Stomach (tissue), 19 donors: ENCODE measurements at places on chromosomes 5 and 9.
A peak's percentile ranks its signal among the peaks of the same experiment; 100 is the strongest.

DNA sequence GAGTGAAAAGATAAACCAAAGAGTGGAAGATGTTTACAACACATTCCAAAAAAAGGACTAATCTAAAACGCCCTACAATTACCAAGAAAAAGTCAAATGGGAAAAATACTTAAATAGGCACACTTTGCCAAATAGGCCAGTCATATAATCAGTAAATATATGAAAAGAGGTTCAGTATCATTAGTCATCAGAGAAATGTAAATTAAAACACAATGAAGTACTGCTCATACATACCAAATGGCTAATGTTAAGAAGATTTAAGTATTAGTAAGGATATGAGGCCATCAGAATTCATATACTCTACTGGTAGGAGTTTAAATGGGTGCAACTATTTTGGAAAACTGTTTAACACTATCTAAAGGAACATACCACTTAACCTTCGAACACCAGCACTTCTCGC is 47.6 kb downstream of the ZDHHC21 start:
- H3K27ac ChIP-seq: no peak overlapping the region
- no peaks in the 10 kb centered on the region for H3K4me1 ChIP-seq
- no peak overlapping the region for H3K4me3 ChIP-seq
- no peaks in the 10 kb centered on the region for H3K27me3 ChIP-seq
- no peaks in the 10 kb centered on the region for H3K36me3 ChIP-seq
- DNase-seq: no peak

GRCh38 chr5:66702426-66702825 is 106.2 kb downstream of the MAST4 start:
- no peaks in the 10 kb centered on the region for H3K4me1 ChIP-seq
- H3K4me3 ChIP-seq: no peak overlapping the region
- no peak for DNase-seq
- no peaks in the 10 kb centered on the region for H3K36me3 ChIP-seq
- H3K27ac ChIP-seq: no peak overlapping the region

DNA sequence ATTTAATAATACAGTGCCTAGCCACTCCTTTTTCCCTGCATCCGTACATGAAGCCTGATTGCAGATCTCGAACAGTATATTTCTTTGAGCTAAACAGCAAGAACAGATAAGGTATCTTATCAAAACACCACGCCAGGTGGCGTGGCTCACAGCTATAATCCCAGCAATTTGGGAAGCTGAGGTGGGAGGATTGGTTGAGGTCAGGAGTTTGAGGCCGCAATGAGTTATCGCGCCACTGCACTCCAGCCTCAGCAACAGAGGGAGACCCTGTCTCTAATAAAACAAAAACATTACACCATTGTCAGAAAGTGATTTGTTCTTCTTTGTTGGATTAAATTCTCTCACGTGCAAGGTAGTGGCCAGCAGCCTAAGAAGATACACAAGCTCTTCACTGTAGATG is 291.2 kb upstream of the DMRT1 start:
- DNase-seq: peak; percentile 40
- H3K4me1 ChIP-seq: peaks cover 35% of the 10 kb centered on the region
- no peaks in the 10 kb centered on the region for H3K36me3 ChIP-seq
- no peak overlapping the region for H3K4me3 ChIP-seq
- no peaks in the 10 kb centered on the region for H3K27me3 ChIP-seq

DNA sequence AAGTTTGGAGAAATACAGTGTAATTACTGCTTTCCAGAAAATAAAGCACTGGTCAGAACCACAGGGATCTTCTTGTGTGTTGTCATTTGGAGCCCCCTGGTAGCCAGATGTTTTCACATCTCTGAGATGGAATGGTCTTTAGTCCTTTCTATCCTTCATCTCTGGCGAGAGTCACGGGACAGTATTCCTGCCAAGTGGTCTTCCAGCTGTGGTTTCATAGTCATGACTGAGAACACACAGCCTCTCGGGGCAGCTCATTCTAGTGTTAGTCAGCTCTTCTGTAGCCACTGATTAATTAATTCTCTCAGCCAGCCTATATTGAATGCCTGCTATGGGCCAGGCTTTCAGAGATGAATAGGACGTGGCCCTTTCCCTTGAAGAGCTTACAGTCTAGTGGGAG is 34.1 kb downstream of the HMGXB3 start:
- H3K36me3 ChIP-seq: peaks cover 97% of the 10 kb centered on the region
- no peak overlapping the region for H3K4me3 ChIP-seq
- H3K27me3 ChIP-seq: no peaks in the 10 kb centered on the region
- DNase-seq: no peak

DNA sequence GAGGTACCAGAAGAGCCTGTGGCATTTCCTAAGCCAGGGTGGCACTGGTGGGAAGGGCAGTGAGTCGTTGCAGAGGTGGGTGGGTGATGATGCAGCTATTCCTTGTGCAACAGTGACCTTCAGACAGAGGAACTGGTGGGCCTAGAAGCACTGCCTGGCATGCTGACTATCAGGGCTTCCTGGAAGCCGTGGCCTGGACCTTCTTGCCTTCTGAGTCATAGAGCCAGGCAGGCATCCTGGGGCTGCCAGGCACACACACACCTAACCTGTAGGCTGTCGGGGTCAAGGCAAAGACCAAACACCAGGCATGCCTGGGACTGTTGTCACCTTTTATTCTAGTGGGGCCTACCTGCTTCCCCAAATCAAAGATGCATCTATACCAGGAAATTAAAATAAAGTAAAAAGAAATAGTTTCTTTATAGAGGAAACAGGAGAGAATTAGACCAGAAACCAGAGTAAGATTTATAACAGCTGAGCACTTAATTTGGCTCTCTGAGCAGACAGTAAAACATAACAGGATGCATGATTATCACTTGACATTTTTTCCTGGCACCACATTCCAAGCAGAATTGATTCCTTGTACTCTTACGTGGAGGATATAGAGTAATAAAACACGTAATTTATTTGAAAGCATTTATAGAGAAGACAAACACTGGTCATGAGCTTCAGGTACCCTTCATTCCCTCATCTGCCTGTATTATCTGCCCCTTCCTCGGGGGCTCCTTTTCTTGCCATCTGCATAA is 25.1 kb downstream of the NANS start:
- no peaks in the 10 kb centered on the region for H3K27me3 ChIP-seq
- no peak overlapping the region for H3K4me3 ChIP-seq

DNA sequence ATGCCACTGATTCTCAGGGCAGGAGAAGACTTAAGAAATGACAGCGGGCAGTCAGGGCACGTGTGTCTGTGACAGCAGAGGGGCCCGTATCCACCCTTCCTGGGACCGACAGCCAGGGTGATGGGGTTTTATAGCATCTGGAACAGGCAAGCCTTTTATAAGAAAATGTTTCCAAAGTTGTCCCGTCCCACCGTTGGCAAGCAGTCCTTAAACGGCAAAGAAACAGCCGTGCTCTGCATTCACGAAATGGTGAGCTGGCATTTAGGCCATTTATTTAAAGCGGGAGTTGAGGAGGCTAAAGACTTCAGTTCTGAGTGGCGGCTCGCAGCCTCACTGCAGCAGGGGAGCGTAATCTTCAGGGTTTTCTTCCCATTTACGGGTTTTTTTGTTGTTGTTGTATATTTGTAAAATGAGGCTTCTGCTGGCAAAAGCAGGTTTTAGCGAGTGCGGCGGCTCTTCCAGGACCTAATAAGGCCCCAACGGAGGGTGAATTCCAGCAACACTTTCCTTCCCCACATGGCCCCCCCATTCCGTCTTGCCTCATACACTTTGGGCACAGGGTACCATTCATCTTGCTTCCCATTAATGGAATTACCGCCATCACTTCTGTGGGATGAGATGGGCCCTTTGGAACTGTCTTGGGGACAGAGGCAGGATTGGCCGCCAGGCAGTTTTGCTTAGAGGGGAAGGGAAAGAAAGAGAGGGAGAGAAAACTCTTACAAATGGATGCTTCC is 15.8 kb downstream of the NEK6 start:
- peaks cover 87% of the 10 kb centered on the region for H3K4me1 ChIP-seq
- H3K27ac ChIP-seq: peak overlapping the region; percentile 77
- H3K27me3 ChIP-seq: no peaks in the 10 kb centered on the region
- H3K36me3 ChIP-seq: no peaks in the 10 kb centered on the region
- DNase-seq: no peak

DNA sequence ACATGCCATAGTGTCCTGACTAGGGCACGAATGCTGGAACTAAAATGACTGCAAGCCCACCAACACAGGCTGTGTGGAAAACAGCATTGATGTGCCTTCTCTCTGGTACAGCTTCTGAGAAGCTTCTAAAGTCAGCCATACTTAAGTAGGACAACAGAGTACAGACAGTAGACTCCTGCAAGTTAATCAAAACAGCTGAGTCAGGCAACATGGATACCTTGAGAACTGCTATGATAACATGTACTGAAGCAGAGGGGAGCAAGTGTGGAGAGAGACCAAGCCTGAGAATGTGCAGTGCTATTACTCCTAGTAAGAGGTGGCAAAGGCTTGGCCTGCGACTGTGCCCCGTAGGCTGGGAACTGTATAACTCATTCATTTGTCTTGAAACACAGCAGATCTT is 2.5 kb downstream of the ISCA1 start:
- no peak overlapping the region for H3K27ac ChIP-seq
- no peak overlapping the region for H3K4me3 ChIP-seq
- H3K4me1 ChIP-seq: peaks cover 69% of the 10 kb centered on the region
- DNase-seq: no peak

DNA sequence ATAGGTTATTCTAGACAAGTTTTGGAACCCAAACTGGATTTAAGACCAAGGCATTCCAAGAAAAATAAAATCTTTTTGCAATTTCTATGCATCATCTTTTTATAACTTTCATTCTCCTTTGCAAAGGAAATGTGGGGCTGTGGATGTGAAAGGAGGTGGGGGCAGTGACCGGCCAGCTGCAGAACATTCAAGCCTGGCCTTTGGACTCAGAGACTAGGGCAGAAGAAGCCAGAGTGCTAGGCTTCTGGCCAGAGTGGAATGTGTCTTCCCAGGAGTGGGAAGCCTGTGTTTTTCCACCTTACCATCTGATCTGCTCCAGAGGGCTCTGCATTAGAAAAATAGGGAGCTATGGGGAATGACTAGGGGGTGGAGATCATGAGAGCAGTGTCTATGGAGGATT is 148.5 kb downstream of the C9orf152 start:
- H3K27me3 ChIP-seq: no peaks in the 10 kb centered on the region
- H3K36me3 ChIP-seq: no peaks in the 10 kb centered on the region
- H3K4me1 ChIP-seq: no peaks in the 10 kb centered on the region
- no peak overlapping the region for H3K27ac ChIP-seq
- no peak overlapping the region for H3K4me3 ChIP-seq

- no peaks in the 10 kb centered on the region for H3K36me3 ChIP-seq
- no peak overlapping the region for H3K4me3 ChIP-seq
- H3K27me3 ChIP-seq: no peaks in the 10 kb centered on the region
- no peaks in the 10 kb centered on the region for H3K4me1 ChIP-seq
- no peak overlapping the region for H3K27ac ChIP-seq
- no peak for DNase-seq
Measured at GRCh38 chr5:44697025-44697424, 111.7 kb upstream of the MRPS30 start.

GRCh38 chr9:27835286-27835685 is 262.0 kb upstream of the C9orf72 start:
- no peaks in the 10 kb centered on the region for H3K27me3 ChIP-seq
- DNase-seq: no peak
- no peak overlapping the region for H3K27ac ChIP-seq
- no peak overlapping the region for H3K4me3 ChIP-seq

GRCh38 chr5:171574376-171574775 is 154.9 kb downstream of the FGF18 start:
- no peak for DNase-seq
